Cardiac muscle cell (in vitro differentiated cells and primary cell): ENCODE measurements at places on chromosomes 6 and 20. TPM values are rescaled to one million over a fixed set of nuclear protein-coding genes. Genes with fewer than 3 reads are reported as not detected.

The EMILIN3 gene
- 1.3 and 2.3 TPM in 2 replicates for total RNA-seq

The ABT1 gene
- 21.2 and 25.4 TPM in 2 replicates for total RNA-seq

The MAD2L1BP gene
- 34.0 and 68.4 TPM in 2 replicates for total RNA-seq

The CGAS gene
- 0.07 TPM in 1 of 2 replicates, not detected in the other for total RNA-seq

The BFSP1 gene
- 3.2 and 7.1 TPM in 2 replicates for total RNA-seq

The SUPT3H gene
- total RNA-seq = 8.0 and 12.4 TPM in 2 replicates

The PRRT1 gene
- total RNA-seq = 0.78 and 4.4 TPM in 2 replicates
